ENCODE measurements at places on chromosomes 12 and 14.

GRCh38 chr14:74846168-74846567, 29.8 kb downstream of the PROX2 start:
- no peak for DNase-seq

GRCh38 chr14:55120571-55121495, 8.2 kb upstream of the LGALS3 start:
- no peak for DNase-seq

DNA sequence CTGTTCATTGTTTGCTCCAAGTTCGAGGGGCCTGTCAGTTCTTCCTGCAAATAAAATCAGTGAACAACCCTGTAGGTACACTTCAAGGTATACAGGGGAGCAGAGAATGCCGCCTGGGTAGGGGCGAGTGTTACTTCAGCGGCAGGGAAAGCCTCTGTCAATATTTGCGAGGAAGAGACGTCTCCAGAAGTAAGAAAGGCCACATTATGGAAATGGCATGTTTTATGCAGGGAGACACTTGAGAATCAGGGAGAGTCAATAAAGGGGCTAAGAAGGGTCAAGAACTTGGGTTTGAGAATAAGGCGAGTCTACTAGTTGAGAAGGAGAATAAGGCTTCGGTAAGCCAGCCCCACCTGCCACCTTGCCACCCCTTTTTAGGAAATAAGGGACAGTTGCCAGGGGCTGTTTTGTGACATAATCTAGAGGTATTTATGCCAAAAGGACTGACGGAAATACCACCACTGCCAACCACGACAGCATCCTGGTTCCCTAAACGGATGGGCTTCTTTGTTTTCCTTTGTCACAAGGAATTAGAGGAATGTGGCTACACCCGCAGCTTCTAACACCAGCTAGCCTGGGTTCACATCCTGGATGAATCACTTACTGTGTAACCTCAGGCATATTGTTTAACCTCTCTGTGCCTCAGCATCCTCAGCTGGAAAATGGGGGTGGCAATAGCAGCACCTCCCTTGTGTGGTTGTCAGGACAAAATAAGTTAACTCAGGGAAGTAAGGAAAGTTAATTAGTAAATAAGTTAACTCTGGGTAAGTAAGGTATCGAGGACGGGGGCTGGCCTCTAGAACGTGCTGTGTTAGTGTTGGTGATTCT, 67.7 kb downstream of the EID3 start:
- no peak for DNase-seq

GRCh38 chr12:20507711-20508110, 139.4 kb downstream of the PDE3A start:
- DNase-seq, result no peak

- DNase-seq, result no peak
Observed at GRCh38 chr14:103653805-103654204, 24.8 kb downstream of the KLC1 start.

GRCh38 chr12:64912516-64913255, 88.2 kb downstream of the TBC1D30 start:
- no peak for DNase-seq

GRCh38 chr12:6116471-6117021, 7.9 kb downstream of the VWF start:
- DNase-seq, result no peak

- DNase-seq, result no peak
Observed at GRCh38 chr12:129074379-129074778, 221.1 kb downstream of the GLT1D1 start.
